ENCODE measurements at places on chromosomes 7 and 10.
A peak's percentile ranks its signal among the peaks of the same experiment; 100 is the strongest.

DNA sequence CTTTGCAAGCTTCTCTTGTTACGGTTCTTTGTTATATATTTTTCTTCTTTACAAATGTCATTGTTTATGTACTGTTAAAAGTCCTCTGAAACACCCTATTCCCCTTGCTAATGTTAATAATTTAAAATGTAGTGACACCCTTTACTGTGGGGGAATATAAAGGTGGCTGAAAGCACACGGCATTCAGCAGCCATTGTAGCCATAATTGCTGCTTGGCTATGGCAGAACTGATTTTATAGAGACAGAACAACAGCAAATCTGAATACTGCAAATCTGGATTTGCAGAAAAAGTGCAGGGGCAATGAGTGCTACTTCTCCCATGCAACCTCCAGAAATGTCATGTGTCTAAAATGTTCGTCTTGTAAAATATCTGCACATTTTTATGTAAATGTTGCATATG is 3.7 kb upstream of the WASL start:
- no peak for DNase-seq

- no peak for DNase-seq
Measured at GRCh38 chr7:45100761-45101480, 10.6 kb downstream of the TBRG4 start.

- no peak for DNase-seq
Measured at GRCh38 chr7:40151504-40151903, 16.7 kb downstream of the SUGCT start.

DNA sequence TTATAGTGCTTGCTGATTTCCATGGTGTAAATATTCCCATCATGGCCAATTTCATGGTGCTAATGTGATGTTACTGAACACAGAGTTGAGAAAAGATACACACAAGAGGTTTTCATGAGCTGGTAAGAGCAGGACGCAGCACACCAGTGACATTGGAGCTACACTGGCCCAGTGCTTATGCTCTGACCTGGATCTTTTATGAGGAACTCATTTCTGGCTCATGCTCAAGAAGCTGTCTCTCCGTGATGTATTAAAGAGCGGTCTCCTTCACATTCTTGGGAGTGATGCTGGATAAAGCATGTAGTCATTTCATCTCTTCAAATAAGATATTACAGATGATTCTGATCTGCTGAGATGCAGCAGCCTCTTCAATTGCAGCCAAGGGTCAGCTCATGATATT is 785.2 kb downstream of the GRID1 start:
- DNase-seq = no peak

DNA sequence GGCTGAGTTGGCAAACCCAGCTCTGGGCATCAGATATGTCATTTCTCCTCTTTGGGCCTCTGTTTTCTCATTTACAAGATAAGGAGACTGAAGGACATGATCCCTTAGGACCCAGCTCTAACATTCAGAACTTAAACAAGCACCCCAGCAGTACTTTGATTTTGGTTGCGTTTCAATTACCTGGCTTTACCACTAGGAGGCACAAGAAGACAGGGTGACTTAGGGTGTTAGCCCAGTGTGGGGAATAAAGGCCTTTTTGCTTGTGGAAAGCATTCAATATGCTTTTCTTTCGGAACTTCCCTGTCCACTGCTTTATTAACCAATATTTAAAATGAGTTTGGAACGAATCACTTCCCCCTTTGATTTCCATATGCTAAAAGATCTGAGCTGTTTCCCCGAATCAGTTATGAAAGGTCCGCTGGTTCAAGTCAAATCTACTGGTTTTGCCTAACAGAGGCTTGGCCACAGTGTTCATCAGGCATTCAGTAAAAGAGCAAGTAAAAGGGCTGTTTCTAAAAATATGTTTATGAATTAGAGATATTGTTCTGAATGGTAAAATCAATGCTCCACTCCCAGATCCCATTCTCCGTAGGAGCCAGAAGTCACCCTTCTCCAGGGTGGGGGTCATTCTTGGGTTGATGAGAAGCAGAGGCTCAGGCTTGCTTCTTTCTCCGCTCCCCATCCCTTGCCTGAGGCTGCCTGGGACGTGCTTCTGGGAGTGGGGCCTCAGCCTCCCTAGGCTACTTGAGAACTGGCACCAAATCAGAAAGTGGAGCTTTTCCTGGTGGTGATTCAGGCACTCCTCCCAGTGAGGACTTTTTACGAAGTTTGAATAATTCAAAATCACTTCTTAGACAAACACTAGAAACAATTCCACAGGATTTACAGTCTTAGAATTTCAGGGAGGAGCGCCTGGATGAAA is 105.5 kb downstream of the MYOF start:
- DNase-seq = peak; percentile 79

Data from CD4-positive, alpha-beta T cell treated with Interleukin-1 beta for 1 hour (primary cell).